ENCODE measurements at places on chromosomes 12 and 14. TPM values are rescaled to one million over a fixed set of nuclear protein-coding genes. Genes with fewer than 3 reads are reported as not detected.

ANKS1B gene
- not detected for total RNA-seq

P2RX2 gene
- not detected for total RNA-seq

NAV3 gene
- total RNA-seq: not detected

PCED1B gene
- 72.1 TPM for total RNA-seq

FOXG1 gene
- total RNA-seq: not detected

STAC3 gene
- 7.5 TPM for total RNA-seq

All from activated CD8-positive, alpha-beta T cell treated with anti-CD3 and anti-CD28 coated beads, Interleukin-2, amount 10 ng/mL, durations not matched to agents 7 days and 5 days (primary cell).